ENCODE measurements at places on chromosomes 16 and 17. TPM values are rescaled to one million over a fixed set of nuclear protein-coding genes. Genes with fewer than 3 reads are reported as not detected.

SCIMP gene
- 0.57 TPM for total RNA-seq

GPT2 gene
- total RNA-seq, result 66.8 TPM

KRTAP9-4 gene
- not detected for total RNA-seq

BORCS6 gene
- total RNA-seq, result 8.8 TPM

CRYBA1 gene
- total RNA-seq, result not detected

GRCh38 chr17:13055131-13055530 is 37.3 kb upstream of the ELAC2 start:
- no peak for DNase-seq

DNA sequence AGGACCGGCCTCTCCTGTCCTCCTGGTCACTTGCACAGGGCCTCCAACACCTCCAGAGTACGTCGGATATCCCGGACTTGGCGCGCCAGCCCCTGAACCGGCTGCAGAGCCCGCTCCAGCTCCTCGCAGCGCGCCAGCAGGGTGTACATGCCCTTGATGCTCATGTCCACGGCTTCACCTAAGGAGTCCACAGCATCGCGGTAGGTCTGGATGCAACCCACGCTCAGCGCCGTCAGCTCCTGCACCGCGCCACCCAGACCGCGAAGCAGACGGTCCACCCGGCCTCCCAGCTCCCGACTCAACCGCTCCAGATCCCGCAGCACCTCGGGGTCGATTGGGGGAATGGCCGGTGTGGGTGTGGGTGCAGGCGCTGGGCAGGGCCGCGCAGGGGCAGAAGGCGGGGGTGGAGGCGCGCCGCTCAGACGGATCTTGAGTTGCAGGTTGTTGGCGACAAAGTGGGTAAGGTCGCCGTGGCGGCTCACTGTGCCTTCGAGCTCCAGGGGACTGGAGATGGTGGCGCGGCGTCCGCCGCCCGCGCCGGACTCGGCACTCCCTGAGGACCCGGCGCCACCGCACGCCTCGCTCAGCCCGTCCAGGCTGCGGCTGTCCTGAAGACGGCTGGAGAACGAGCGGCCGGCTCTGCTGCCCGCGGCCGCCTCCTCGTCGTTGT is 804 bp downstream of the BORCS6 start:
- DNase-seq, result no peak

DNA sequence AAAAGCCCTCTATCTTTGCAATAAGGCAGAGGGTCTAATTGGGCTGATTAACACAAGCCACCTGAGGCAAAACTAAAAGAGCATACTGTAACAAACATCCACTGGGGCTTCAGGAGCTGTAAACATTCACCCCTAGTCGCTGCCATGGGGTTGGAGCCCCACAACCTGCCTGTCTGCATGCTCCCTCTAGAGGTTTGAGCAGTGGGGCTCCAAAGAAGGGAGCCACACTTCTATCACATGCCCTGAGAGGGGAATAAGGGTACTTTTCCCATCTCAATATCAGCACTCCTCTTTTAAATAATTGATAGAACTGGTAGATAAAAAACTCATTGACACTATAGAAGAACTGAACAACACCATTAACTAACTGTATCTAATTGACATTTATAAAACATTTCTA is 130.1 kb upstream of the COX10 start:
- DNase-seq, result no peak

- no peak for DNase-seq
Observed at GRCh38 chr17:43769859-43770258, 8.9 kb downstream of the DUSP3 start.

- no peak for DNase-seq
Observed at GRCh38 chr17:59512844-59513385, 52.5 kb upstream of the DHX40 start.

Measured in esophagus squamous epithelium (tissue), 5 donors.